ENCODE measurements at places on chromosomes 6 and 20.

DNA sequence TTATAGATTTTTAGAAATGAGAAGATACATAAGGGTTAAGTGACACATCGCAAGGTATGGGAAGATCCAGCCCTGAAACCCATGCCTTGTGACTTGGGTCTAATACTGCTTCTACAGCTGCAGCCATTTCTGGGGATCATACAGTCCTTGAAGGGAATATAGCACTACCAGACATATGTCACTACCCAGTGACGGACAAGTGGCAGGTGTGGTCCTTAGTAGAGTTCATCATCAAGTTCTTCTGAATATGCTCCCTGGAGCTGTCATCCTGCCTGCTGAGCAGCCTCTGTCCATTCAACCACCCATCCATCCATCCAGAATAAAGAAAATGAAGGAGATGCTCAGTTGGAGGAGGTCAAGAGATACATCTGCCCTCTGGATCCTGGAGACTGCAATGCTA lies 118.6 kb upstream of the ASF1A start:
- DNase-seq: no peak

DNA sequence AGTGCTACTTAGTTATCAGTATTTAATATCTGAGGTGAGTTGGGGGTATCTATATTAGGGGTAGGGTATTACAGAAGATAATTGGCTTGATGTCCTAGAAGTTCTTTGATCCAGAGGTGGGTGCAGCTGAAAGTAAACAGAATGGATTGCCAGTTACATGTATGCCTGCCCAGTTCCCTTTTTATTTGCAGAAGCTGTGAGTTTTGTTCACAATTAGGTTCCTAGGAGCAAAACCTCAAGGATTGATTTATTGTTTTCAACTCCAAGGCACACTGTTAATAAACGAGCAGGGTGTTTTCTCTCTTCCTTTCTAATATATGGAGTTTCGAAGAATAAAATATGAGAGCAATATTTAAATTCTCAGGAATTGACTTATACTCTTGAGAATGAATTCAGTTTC lies 129.0 kb downstream of the SULF2 start:
- DNase-seq: no peak

DNA sequence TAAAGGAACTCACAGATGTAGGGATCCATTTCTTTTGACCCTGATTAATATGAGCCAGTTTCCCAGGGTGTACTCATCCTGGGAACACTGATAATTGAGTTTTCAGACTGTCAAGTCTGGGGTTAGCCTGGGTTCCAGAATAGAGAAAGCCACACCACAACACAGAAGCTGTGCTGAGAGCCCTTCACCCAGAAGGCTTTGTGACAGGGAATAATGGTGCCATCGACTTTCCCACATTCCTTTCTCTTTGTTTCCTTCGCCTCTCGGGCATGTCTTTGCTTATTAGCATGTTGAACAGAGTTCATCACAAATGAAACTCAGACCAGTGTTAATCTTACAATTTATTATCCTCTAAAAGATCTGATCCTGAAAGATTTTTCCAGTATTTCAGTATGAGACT lies 95.0 kb downstream of the TCP11 start:
- no peak for DNase-seq

GRCh38 chr6:166237617-166238016 lies 70.0 kb upstream of the TBXT start:
- DNase-seq: no peak

DNA sequence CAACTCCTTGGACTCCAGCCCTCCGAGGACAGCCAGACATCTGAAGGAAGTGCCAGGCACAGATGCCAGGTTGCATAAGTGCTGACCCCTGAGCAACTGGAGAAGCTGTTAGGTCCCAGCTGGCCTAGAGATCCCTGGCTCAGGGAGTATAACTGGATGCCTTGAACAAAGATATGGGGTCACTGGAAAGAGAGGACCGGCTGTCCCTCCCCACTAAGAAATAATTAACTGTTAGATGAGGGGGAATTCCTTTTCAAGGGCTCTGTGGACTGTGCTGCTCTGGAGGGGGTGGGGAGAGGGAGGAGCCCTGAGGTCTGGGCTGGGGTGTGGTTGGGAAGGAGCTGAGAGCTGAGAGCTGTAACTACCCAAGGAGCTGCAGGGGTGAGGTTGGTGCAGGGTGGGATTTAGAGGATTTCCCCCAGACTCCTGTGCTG lies 39.6 kb downstream of the HLA-F start:
- DNase-seq: no peak

- DNase-seq: no peak
Observed at GRCh38 chr20:17137692-17138091, 89.1 kb upstream of the PCSK2 start.
